C1 segment of cervical spinal cord (tissue), 14 donors: ENCODE measurements at places on chromosomes 4 and X.

DNA sequence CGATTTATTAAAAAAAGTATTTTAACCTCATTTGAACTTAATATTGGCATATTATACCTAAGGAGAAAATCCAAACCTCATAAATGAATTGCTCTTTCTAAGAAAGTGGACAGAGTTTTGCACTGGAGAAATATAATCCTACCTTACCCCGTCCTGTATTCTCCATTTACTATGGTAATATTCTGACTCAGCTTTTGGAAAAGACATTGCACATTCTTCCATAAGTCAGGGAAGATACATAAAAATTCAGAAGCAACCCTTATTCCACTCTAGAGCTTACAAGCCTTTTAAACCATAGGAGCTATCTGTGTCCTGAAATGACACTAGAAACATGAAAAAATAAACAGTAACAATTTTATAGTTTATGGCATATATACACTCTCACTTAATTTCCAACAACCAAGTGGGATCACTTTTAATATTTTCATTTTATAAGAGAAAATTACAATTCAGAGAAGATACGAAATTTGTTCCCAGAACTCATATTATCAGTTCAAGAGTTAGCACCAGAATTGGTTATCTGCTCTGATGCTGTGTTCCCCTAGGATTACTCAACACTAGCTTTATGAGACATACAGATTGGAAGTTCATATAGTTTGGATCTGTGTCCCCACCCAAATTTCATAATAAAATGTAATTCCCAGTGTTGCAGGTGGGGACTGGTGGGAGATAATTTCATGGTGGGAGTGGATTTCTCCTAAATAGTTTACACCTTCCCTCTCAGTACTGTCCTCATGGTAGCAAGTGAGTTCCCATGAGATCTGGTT is 359.4 kb downstream of the ARAP2 start:
- DNase-seq: no peak

DNA sequence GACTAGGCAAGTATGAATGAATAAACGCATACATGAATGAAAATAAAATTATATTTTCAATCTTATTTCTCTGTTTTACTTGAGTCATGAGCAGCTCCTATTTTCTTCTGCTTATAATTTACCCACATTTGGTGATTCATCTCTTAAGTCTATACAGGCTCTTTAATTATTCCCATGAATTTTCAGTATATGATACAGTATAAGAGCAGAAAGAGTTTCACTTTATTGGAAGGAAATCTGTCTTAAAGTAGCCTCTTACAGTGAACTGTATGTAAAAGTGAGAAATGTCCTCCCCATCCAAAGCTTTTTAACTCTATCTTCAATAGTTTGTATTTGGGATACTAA is 50.8 kb downstream of the TMEM165 start:
- DNase-seq: no peak

DNA sequence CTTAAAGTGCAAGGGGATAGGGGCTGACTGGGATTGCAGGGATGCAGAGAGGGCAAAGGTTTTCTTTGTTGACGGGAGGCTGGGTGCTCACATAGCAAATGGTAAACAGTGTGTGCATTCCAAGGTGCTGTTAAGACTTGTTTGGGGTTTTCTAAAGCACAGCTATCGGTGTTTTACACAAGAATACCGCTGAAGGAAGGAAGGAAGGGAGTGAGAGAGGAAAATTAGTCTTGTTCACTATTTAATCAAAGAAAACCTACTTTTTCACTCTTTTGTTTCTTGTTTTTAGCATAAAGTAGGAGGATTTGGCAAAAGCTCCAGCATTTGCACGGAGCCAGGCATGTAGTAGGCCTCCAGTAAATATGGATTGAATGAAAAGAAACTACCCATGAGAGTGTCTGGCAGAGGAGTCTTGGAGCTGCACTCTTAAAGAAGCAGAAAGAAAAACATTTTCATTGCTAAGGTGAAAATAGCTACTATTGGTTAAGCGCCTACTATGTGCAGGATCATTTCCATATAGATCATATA is 99.7 kb downstream of the FIP1L1 start:
- DNase-seq: no peak

DNA sequence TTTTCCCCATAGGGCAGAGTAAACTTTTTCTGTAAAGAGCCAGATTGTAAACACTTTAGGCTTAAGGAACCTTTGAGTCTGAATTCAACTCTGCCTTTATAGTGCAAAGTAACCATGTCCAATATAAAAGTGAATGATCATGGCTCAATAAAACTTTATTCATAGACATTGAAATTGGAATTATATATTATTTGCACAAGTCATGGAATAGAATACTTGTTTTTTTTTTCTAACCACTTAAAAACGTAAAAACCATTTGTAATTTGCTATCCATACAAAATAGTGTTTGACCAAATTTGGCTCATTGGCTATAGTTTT is 54.1 kb upstream of the MYOZ2 start:
- DNase-seq: no peak

- no peak for DNase-seq
Measured at GRCh38 chr4:134178706-134179105, 22.9 kb downstream of the PABPC4L start.

DNA sequence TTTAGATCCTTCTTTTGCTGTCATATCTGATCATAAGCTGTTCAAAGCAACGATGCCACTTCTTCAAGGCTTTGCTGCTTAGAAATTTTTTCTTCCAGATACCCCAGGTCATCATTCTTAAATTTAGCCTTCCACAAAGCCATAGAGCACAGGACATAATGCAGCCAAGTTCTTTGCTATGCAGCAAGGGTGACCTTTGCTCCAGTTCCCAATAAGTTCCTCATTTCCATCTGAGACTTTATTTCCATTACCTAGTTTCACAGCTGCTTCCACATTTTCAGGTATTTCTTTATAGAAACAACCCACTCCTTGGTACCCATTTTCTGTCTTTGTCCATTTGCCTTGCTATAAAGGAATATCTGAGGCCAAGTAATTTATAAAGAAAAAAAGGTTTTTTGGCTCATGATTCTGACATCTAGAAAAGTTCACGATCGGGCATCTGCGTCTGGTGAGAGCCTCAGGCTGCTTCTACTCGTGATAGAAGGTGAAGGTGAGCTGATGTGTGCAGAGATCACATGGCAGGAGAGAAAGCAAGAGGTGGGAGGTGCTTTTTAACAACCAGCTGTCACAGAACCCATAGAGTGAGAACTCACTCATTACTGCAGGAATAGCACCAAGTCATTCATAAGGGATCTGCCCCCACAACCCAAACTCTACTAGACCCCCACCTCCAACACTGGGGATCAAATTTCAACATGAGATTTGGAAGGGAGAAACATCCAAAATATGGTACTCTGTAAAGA is 11.8 kb upstream of the TASL start:
- no peak for DNase-seq

- DNase-seq: no peak
Measured at GRCh38 chr4:30182786-30183185, 537.4 kb upstream of the PCDH7 start.

GRCh38 chr4:86968547-86968946 is 33.7 kb downstream of the AFF1 start:
- DNase-seq: no peak

GRCh38 chr4:48668254-48669017 is 111.6 kb downstream of the FRYL start:
- no peak for DNase-seq

DNA sequence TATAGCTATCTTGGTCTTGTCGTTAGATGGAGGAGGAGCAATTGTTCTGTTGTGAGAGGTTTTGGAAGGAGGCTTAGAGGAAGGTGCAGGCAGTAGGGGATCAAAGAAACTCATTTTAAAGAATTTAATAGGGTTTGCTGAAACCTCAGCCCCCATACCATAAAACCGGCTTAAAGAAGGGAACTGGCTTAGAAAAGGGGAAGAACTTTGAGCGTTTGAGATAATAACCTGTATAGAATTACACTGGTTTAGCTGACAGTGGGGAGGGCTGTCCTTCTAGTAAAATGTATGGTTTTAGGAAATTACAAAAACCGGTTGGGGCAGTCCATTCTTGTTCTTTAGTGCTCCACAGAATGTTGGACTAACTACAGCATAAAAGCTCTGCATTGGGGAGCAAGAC is 128.1 kb downstream of the KDM6A start:
- no peak for DNase-seq

- DNase-seq: no peak
Measured at GRCh38 chr4:158754385-158755180, 14.2 kb upstream of the FNIP2 start.

- DNase-seq: no peak
Measured at GRCh38 chr4:76550966-76551780, 116.1 kb downstream of the SHROOM3 start.

DNA sequence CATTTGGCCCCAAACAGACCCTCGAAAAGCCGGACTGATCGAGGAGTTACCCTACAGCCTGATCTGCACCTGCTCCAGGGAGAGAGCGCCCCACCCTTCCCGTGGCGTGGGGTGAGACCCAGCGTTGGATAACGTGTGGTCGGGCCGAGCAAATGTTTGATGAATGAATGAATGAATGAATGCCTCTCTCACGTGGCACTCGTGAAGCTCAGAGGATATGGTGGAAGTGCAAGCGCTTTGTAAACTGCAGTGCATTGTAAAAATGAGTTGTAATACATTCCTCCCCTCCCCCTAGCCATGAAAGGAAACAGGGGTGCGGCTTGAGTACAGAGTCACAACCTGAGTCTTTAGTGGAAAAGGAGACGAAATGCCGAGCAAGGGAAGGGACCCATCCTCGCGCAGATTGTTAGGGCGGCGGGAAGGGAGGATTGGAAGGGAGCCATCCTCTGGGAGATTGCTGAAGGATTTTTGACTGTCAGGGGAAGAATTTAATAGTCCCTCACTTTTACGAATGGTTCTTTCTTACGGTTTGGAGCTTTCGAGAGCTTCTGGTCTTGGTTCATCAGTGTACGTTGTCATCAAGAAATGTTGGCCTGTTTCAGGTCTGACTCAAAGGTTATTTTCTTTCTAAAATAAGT is 772 bp upstream of the FBXW7 start:
- no peak for DNase-seq

DNA sequence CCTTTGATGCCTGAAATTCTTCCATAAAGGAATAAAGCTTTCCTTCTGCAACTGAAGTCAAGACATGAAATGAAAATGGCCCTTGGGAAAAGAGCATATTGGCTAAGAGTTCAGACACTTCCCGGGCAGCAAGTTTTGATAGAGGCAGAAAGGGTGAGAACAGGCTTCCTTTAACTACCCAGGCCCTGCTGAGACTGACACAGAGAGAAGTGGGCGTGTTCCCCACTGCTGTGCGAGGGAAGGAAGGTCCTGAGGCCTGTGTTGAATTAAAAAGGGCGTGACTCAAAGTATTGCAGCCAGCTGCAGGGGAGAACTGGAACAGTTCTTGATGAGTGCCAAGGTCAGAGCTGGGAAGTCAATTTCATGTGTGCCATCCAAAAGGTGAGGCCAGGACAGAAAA is 33.9 kb upstream of the ADGRG2 start:
- no peak for DNase-seq

GRCh38 chr4:10947898-10948297 is 263.3 kb upstream of the CLNK start:
- DNase-seq: no peak

GRCh38 chr4:182853731-182854330 is 63.4 kb downstream of the DCTD start:
- no peak for DNase-seq

DNA sequence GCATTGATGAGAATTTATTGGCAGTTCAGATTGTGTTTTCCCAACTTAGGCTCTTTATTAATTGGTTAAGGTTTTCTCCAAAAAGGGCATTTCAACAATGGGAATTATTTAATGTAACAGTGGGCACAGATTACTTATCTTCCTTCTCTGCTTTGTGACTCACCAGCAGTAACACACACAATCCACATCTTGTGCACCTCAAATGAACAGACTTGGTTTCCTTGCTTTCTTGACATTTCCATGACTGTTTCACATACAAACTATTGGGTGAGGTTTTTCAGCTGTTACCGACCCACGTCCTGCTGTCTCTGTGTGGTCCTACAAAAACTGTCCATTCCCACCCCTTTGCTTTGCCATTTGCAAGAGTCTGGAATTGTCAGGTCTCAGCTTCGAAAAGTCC is 38.1 kb downstream of the CCNI start:
- DNase-seq: no peak

DNA sequence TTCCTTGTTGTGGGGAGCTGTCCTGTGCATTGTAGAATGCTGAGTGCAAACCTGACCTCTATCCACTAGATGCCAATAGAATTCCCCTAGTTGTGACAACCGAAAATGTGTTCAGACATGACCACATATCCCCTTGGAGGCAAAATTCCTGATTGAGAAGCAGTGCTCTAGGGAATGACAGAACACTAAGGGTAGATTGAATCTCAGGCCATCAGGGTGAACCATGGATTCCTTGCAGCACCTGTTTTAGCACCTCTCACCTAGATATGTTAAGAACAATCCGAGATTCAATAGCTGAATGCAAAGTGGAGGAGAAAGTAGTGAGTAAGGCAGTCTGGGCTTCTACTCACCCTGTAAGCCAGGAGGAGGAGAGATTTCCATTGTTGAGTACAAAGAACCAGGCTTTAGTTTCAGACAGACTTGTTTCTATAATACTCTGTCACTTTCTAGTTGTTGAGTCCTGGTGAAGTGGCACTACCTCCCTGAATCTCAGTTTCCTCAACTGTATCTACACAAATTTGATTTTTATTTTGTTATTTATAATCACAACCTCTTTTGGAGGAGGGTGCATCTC is 111.0 kb upstream of the RAP2C start:
- DNase-seq: no peak

DNA sequence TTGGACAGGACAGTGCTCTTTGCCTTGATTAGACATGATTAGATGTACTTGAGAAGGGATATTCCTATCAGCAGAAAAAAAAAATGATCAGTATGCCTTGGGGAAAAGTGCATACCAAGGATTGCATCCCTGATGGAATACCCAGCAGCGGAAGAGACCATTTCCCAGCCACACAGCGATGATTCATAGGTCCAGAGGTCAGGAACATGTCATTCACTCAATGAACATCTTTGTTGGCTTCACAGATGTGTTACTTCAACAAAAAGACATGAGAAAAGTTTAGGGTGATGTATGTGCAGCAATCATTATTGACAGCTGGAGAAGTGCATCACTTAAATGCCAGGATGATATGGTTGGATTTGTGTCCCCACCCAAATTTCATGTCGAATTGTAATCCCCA is 293.5 kb downstream of the ZNF674 start:
- no peak for DNase-seq

GRCh38 chr4:78613522-78614321 is 62.2 kb downstream of the ANXA3 start:
- no peak for DNase-seq

DNA sequence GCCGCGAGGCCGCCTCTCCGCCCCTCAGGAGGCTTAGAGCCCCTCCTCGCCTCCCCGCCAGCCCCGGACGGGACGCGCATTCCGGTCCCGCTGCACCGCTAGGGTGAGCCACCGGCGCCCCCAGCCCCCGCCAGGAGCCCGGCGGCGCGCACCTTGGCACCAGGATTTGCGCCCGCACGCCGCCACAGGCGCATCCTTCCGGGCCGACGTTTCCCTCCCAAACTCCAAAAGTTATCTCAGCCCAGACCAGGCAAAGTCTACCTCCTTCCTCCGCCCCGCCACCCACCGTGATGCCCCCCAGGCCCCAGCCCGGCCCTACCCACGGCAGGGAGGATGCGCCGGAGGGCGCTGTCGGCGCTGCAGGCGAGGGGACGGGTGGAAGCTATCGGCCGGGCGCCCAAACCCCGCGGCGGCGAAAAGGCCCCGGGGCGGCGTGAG is 538 bp downstream of the SCML2 start:
- DNase-seq: no peak

GRCh38 chr4:41796545-41797210 is 48.2 kb upstream of the PHOX2B start:
- no peak for DNase-seq
